Nucleus accumbens (tissue), 56 donors: ENCODE measurements at places on chromosomes 11 and 22.

DNA sequence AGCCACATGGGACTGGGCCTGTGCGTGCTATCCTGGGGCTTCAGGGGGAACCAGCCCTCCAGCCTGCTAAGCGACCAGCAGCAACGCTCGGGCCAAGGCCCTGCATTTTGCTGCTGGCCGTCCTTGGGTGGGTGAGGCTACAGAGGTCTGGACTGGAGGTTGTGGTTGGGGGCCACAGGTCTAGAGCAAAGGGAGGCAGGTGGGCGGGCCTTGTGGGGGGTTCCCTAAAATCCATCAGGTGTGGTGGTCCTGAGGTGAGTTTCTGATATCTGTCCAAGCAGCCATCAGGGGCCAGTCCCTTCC is 34.7 kb downstream of the PPM1F start:
- DNase-seq = no peak

DNA sequence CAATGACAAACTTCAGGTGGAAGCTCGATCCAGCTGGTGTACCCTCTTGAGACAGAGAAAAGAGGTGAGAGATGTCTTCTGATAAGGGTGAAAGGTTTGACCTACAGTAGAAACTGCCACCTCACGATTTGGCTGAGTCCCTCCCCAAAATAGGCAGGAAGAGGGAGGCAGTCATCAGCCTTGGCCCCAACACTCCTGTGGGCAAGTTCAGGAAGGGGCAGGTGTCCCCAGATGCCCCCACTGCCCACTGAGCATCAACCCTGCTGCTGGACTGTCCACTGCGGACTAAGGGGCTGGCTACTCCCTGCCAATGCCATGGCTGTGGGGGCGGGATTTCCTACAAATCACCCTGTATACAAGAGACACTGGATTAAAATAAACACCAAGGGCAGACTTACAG is 441.4 kb downstream of the BUD13 start:
- DNase-seq = no peak

DNA sequence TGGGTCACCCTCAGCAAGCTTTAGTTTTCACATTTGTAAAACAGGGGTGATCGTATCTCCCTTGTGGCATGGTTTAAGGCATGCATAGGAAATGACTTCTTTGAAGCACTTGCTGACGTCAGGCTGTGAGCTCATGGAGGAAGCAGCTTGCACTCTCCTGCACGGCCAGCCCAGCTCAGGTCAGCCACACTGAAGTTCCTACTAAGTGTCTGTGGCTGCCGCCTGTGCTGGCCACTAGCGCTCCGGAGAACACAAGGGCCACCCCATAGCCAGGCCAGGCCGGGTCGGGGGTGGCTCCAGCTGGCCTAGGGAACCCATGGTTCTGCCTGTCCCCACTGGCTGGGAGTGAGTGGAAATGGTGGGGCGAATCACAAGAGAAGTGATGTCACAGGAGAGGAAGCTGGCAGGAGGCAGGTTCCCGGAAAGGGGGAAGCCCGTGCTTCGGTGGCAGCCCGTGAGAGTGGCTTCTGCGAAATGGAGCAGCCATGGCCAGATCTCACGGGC is 28.2 kb downstream of the KCTD17 start:
- no peak for DNase-seq

DNA sequence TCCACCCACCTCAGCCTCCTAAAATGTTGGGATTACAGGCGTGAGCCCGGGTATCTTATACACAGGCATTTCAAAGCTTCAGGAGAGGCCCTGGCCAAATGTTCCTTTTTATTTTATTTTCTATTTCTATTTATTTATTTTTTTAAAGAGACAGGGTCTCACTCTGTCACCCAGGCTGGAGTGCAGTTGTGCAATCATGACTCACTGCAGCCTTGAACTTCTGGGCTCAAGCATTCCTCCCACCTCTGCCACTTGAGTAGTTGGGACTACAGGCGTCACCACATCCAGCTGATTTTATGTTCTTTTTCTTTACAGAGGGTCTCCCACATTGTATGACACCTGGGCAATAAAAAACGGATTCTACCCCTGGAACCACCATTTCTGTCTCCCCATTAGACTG is 71.2 kb downstream of the FBXO7 start:
- no peak for DNase-seq

- DNase-seq = no peak
Observed at GRCh38 chr22:19233189-19233661, 54.7 kb upstream of the SLC25A1 start.

GRCh38 chr11:4072668-4073285 is 21.8 kb upstream of the RRM1 start:
- DNase-seq = peak; percentile 35

DNA sequence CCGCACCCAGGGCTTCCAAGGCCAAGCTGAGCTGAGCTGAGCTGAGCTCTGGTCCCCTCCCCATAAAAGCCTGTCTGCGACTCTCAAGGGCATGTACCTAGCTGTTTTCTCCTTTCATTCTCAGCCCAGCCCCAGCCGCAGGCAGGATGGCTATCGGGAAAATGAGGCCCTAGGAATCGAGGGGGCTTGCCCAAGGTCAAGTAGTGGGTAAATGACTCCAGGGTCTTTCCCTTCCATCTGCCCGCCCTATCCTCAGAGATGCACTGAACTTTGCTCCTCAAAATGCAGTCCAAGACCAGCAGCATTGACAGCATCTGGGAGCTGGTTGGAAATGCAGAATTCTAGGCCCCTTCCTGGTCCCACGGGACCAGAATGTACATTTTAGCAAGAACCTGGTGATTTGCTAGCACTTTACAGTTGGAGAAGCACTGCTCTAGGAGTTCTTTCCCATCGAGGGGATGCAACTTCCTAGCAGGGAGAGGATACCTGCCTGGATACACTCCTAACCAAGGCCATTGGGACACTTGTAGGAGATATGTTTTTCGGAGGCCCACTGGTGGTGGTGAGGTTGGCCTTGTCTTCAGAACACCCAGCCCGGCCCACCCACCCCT is 43.2 kb upstream of the ACCSL start:
- DNase-seq = no peak

DNA sequence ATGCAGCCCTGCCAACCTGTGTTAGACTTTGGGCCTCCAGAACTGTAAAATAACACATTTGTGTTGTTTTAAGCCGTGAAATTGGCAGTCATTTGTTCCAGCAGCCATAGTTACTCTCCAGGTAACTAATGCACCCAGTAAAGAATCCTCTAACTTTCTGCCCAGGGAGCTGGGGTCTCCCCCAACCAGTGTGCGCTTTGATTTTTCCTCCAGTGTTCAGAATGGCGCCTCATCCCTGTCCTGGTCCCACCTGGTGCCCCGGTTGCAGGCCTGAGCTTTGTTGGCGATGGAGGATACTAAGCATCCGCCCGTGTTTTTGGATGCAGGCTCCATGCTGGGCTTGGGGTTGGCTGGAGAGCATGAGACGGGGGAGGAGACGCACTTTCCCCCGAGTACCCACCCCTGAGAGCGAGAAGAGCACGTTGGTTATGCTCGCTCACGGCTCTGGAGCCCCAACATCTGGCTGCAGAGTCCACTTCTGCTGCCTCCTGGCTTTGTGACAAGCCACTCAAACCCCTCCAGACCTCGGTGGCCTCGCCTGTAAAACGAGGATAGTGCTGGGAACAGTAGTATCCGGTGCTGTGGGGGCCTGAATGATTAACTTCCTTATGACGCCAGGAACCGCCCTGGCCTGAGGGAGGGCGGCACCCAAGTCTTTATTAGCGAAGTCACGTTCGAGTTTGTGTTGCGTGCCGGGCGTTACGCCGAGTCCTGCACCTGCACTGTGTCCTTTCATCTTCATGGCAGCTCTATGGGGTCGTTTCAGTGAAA is 25.8 kb downstream of the MRGPRD start:
- no peak for DNase-seq

GRCh38 chr11:99925968-99926367 is 761.1 kb upstream of the ARHGAP42 start:
- DNase-seq = no peak

DNA sequence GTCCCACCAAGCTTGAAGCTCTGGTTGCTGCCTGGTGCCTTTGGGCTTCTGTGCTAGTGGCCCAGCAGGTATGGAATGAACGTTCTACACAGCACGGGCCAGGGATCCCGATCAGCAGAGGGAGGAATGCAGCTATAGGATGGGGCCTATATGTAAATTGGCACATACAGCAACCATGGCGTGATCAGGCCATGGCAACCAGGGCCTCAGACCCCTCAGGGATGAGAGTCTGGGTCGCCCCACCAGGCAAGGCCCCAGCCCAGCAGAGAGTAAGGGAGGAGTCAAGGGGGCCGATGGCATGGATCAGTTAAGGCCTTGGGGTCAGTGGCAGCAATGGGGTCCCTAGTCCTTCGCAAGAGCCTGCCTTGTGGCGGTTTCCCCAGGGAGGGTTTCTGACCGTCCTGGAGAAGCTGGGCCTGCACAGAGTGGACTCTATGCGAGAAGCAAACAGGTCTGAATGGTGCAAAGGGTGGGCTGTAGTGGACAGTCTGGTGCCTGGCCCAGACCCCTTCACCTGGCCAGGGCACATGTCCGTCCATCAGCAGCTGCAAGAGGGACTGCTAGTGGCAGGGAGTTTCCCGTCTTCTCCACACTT is 98.6 kb downstream of the RPS6KA4 start:
- DNase-seq = no peak

- no peak for DNase-seq
Observed at GRCh38 chr11:119764108-119764868, 35.3 kb upstream of the NECTIN1 start.

GRCh38 chr11:124682443-124682842 is 8.7 kb downstream of the SPA17 start:
- no peak for DNase-seq

- DNase-seq = no peak
Observed at GRCh38 chr22:35102663-35103062, 36.7 kb downstream of the ISX start.

GRCh38 chr22:33669746-33670145 is 250.5 kb downstream of the LARGE1 start:
- no peak for DNase-seq

DNA sequence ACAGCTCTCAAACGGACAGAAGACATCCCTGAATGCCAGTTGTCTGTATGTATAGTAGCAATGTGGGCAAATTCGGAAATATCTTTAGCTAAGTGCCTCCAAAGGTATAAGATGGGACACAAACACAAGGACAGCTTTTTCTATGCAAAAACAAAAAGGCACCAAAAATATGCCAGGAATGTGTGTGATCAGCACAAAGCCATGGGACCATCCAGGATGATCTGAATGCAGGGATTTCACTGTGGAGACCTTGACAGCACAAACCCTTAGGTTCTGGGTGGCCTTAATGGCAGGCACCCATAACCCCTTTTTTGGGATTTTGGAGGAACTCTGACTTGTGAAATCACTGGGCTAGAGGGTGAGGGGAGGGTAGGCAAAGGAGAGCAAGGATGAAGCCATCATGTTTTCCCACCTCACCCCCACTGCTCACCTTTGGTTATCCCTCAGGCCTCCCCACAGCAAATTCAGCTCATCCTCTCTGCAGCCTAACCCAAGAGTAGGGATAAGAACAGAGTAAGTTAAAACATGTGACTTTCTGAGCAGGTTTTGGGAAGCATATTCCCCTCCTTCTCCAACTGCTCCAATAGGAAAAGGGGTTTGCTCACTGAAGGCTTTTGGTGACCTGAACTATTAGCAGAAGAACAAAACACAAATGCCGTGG is 154.6 kb downstream of the SNX19 start:
- DNase-seq = no peak

- no peak for DNase-seq
Observed at GRCh38 chr11:73249304-73249703, 22.8 kb upstream of the P2RY6 start.

- DNase-seq = no peak
Observed at GRCh38 chr22:30254314-30254713, 7.8 kb upstream of the LIF start.

GRCh38 chr11:110366291-110366690 is 63.5 kb upstream of the FDX1 start:
- no peak for DNase-seq

- DNase-seq = no peak
Observed at GRCh38 chr11:43119275-43119970, 192.4 kb upstream of the API5 start.

DNA sequence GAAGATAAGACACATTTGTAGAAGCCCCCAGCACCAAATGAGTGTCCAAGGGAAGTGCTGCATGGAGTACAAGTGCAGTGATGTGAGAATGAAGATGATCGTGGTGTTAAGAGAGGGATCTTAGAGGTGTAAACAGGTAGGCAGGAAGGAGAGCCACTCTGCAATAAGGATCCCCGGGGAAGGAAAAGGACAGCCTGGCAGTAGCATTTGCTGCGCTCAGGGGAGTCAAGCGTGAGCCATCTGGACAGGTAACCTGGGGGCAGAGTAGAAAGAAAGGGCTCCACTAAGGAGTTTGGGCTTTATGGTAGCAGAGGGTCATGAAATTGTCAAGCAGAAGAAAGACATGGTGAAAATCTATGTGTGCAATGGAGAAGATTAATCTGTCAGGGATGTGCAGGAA is 587.2 kb downstream of the BUD13 start:
- DNase-seq = no peak

DNA sequence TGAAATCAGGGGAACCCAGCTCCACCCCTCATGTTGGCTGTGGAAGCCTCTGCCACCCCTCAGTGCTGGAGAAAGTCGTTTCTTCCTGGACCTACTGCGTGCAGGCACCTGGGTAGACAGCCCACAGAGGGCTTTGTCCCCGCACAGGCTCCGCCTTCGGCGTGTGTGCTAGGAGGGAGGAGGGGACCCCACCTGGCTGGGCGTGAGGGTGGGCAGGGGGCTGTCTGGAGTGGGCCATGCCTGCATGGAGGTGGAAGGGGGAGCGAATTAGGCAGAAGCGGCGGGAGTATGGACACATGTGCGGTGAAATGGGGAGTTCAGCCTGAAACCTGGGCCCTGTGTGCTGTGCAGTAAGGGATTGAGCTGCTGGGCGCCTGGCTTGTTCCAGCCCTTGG is 49.3 kb downstream of the FBLN1 start:
- no peak for DNase-seq

DNA sequence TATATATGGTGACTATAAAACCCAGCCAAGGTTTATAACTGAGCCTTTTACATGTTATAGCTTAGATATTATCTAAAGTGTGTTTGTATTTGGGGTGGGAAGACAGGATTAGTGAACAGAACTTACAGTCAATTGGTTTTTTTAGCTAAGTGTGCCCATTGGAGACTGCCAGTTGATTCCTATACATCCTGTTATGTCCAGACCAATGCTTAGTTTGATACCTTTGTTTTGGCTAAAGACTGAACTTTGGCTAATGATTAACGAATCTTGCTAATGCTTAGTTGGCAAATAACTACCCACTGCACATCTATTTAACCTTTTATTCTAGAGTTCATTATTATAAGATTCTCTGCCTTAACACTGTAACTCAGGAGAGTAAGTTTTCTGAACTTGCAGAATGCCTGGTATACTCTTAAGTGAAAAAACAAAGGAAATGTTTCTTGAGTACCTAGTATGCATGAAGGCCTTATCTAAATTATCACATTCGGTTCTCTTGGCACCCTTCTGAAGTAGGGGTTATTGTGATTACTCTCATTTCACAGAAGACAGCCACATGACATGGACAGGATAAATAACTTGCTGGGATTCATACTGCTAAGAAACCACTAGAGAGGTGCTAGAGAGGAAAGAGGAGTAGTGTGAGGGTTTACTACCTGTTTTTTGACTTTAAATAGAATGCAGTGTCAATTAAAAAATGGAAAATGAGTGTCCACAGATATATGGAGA is 54.0 kb downstream of the KREMEN1 start:
- no peak for DNase-seq
